ENCODE measurements at places on chromosomes 7 and 10.
A peak's percentile ranks its signal among the peaks of the same experiment; 100 is the strongest.

DNA sequence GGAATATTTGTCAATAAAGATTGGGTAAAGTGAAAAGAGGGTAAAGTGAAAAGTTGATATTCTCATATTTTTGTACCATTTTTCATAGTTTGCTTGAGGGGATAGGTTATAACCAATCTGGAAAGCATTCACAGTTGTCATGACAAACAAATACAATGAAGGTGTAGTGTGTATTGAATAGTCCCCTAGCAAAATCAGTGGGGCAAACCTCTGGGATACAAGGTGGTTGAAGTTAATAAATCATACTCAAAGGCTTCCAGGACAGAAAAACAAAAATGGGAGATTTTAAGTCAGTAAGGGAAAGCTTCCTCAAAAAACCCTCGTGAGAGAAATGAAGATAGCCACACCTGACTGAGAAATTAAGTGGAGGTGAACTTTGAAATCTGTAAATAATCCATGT is 39.4 kb downstream of the PHTF2 start:
- no peak for DNase-seq

DNA sequence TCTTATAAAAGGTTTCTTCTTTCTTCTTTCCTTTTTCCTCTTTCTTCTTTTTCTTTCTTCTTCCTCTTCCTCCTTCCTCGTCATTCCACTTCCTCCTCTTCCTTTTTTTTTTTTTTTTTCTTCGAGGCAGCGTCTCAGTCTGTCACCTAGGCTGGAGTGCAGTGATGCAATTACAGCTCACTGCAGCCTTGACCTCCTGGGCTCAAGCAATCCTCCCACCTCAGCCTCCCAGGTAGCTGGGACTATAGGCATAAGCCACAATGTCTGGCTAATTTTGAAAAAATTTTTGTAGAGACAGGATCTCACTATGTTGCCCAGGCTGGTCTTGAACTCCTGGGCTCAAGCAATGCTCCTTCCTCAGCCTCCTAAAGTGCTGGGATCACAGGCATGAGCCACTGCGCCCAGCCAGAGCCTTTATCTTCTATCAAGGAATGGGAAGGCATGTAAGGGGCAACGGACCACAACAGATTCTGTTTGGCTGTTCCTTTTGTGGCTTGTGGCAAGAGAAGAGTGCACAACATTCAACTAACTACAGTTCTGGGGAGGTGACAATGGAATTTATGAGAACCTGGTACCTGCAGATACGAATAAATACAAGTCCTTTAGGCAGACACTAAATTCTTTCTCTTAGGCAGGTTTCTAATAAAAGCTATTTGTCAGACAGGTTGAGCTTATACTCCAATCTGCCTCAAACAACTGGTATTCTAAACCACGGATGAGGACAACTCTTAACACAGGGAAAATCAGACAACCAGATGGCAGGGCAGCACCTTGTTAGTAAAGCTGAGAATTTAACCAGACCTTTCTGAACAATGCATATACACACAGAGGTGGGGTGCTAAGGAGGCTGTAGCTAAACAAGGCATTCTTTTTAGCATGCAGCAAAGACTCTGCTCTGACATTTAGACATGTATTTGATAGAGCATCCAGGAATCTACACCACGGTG is 100.3 kb downstream of the DOCK4 start:
- DNase-seq = no peak

DNA sequence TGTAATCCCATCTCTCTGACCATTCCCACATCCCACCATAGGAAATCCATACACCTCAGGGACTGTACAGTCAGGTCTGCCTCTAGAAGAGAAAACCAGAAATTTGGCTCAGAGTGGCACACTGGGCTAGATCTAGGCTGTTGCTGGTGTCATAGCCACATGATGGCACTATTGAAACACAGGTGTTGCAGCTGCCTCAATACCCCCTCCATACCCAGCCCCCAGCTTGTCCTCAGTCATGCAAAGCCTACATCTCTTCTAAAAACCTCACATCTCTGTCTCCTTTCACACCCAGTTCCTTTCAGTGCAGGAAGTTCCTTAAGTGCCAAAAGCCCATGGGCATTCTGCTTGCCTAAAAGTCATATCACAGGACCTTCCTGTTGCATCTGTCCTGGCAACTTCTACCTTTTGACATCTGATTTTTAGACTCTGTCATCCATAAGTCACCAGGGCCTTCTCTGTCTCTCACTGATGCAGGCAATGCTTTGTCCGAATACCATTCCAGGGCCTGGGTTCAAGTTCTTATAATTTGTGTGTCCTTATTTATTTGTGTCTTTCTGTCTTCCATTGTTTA is 27.0 kb upstream of the HIBADH start:
- no peak for DNase-seq

- no peak for DNase-seq
These were observed 152.3 kb upstream of the LANCL2 start for GRCh38 chr7:55212838-55213237.

DNA sequence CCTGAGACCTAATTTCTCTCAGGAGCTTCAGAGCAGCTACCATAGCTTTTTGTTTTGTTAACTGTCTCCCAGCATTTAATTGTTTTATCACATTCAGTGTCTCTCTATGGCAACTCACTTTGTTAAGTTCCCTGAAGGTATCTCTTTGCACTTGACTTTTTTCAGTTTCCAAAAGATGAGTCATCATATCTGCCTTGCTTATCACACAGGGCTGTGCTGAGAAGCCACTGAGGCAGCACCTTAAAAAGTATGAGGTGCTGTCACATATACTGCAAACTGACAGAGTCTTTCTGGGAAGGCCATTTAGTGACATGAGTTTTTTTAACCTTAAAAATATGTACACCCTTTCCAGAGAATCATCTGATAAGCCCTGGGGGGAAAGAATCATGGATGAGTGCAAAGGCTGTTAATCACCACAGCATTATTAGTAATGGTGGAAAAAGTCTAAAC is 56.8 kb downstream of the PPP1R3C start:
- no peak for DNase-seq

- DNase-seq = no peak
These were observed 145.6 kb downstream of the TWIST1 start for GRCh38 chr7:18971839-18972238.

DNA sequence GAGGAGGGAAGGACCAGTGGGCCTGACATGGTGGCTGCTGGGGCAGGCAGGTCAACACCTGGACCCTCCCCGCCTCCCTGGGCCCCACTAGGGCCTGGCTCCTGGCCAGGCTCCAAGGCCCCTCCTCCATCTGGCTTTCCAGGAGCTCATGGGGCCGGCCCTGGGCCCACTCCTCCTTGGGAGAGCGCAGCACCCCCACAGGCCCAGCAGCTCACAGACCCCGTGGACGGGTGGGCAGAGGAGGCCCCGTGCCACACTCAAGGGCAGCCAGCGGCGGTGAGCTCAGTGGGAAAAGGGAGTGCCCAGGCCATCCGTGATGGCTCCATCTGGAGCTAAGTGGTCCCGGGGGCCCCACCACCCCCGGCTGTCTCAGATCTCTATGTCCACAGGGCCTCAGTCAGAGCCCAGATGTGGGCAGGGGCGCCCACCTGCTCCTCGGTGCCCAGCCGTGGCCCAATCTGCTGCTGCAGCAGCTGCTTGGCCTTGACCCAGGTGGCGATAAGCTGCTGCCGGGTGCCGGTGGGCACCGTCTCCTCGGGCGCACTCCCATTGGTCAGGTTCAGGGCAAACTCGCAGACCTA is 32.8 kb downstream of the CFAP46 start:
- DNase-seq = no peak

DNA sequence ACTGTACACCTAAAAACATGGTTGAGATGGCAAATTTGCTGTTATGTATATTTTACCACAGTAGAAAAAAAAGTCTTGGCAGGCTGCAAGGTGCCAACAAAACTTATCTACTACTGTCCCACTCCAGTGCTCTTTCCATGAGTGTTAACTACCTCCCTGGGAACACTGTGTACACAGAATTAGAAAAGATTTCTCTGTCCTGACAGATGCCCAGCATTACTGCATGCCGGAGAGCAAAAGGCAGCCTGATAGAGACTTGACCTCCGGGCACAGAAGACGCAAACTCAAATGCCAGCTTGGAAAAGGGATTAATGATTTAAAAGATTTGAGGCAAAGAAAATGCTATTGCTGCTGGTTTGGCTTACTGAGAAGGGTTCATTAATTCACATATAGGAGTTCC is 228.8 kb downstream of the TMEM178B start:
- DNase-seq = no peak

DNA sequence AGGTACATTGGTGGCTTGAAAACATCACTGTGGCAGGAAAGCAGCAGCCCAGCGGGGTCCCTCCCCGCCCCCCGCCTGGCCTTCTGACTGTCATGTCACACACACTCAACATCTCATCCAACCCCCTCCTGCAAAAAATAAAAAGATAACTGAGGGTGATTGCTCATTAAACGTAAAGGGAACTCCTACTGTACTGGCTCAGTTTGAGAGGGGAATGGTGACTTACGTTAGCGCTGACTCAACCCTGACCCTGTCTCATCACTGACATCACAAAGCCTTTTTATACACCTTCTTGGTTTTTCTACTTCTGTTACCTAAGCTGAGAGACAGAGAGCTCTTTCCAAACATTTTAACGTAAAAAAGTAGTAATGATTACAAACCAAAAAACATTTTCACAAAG is 48.8 kb downstream of the ADARB2 start:
- no peak for DNase-seq

DNA sequence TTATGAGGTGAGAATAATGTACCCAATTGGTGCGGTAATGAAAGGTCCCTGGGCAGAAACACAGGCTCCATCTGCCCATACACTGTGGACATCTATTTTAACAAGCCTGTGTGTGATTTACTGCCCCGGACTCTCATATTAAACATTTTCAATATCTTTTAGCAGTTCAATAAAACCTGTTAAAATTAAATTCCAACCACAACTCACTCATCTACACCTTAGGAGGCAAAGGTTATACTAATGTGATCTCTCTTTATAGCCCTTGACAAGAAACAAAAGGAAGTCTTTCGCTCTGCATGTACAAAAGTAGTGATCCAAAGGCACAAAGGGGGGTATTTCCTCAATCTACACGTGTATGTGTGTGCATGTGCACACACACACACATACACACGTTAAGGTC is 186.0 kb downstream of the PARD3 start:
- no peak for DNase-seq

- DNase-seq = no peak
These were observed 156.0 kb downstream of the EGFR start for GRCh38 chr7:55174856-55175255.

- DNase-seq = no peak
These were observed 587 bp downstream of the HOXA10 start for GRCh38 chr7:27173511-27173955.

DNA sequence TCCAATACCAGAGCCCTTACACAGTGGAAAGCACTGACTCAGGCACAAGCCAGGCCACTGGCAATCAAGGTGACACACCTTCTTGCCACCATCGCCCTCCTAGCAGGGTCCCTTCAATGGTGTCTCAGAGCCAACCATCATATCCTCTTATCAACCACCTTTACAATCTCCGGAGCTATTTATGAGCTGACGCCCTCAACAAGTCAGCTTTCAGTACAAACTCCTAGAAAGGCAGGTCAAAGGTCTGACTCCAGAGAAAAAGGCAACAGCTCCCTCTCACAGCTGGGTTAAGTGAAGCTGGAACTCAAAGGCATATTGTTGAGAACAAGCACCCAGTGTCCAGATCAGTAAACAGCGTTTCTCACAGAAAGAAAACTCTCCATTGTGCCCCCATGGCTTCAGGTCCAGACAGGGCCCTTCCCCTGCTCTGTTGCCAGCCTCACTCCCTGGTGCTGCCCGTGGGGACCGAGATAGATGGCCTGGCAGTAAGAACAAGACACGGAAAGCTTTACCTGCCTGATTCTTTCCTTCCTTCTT is 2.4 kb downstream of the ZNF3 start:
- DNase-seq = no peak

DNA sequence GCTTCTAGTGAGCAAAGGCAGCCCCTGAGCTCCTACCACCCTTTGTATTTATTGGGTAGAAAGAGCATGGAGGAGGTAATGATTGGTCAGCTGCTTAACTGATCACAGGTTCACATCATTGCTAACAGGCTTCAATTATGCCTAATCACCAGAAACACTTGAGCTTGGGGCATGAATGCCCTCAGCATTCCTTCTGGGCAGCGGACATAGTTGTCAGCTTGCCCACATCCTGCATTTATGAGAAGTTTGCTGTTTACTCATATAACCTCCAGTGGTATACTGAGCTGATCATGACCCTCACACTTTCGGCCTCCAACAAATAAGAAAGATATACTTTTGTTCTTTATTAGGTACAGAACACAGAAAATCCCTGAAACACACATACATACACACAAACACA is 140.3 kb upstream of the ODAD2 start:
- no peak for DNase-seq

GRCh38 chr7:107744345-107744750 is 406 bp downstream of the CBLL1 start:
- DNase-seq = peak; percentile 4

GRCh38 chr7:134662871-134663205 is 16.2 kb downstream of the BPGM start:
- no peak for DNase-seq

GRCh38 chr7:36707465-36707864 is 16.8 kb downstream of the AOAH start:
- no peak for DNase-seq

DNA sequence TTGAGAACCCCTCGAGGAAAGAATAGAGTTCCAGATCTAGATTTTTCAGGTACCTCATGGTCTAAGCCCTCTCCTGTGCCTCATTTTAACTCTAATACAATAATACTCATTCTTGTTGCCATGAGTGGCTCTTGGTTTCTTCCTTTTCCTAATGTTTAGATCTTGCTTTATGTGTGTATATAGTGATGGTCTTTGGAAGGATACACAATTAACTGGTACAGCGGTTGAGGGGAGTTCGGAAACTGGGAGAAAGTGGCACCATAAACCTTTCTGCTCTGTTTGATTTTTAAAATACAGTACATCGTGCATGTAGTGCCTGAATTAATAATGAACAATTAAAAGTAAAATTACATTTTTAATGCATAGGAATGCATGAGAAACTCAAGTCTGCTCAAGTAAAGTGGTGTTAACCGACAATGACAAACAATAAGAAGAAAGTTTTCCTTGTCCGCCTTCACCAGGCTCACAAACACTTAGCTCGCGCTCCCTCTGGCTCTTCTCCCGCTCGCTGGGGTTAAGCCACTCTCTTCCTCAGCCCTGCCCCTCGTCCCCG is 386 bp upstream of the EIF4EBP2 start:
- no peak for DNase-seq

DNA sequence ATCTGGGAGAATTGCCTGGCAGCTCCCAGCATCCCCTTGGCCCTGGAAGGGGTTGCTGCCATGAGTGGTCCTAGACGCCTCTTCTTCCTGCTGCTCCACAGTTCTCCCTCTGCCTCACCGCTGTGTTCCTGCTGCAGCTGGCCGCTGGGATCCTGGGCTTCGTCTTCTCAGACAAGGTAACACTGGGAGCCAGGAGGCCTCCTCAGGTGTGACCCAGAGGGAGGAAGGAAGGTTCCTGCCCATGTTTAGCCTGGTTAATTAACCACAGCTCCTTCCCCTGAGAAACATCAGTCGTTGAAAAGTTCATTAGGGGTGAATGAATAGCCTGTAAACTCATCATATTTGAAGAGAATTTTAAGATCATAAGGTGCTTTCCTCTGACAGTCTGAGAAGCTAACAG is 18.2 kb downstream of the TSPAN33 start:
- DNase-seq = no peak

GRCh38 chr7:48193421-48193820 is 22.2 kb downstream of the ABCA13 start:
- no peak for DNase-seq
